ENCODE measurements at places on chromosomes 6 and 20.

DNA sequence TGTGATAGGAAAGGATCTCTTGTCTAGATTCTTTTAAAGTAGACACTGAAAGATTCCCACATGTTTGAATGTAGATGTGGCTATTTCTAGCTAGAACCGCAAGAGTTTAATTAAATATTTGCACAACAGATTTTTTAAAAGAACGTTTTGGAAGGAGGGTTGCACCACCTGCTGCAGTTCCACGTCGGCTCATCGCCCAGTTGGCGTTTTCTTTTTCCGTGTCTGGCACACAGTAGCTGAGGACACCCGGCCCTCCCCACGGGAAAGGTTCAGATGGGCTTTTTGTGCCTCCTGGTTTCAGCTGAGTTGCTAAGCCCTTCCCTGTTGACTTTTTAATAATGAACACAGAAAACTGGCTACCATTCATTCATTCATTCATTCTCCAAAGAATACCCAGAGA is 41.8 kb upstream of the DOK5 start:
- DNase-seq, result no peak

DNA sequence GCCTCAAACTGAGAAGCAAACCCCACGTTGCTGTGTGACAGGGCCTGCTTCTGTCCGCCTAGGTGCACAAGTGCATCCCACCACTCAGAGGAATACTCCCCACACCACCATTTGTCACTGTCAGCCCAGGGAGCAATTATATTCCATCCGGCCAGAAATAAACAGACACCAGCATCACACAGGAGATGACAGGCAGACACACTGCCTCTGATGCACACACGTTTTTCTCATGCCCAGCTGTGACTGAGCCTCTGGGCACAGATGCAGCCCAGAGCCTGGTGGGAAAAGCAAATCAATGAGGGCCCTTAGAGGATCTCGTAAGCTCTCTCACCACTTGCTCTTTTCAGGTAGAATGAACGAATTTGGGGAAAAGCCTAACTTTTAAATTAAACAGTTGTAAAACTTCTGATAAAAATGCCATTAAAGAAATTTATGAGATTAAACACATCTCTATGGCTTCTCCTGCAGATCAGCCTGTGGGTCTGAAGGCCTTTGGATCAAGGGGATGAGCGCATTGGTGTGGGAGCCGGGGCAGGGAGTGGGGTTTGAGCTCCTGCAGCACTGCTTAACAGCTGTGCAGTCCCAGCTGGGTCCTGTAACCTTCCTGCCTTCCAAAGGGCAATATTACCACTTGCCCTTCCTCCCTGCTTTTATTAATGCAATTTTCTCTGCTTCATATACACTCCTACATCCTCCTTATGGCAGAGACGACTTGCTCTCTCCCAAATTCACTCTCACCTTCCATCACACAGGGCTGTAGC is 624.3 kb downstream of the PTPRT start:
- DNase-seq, result no peak

DNA sequence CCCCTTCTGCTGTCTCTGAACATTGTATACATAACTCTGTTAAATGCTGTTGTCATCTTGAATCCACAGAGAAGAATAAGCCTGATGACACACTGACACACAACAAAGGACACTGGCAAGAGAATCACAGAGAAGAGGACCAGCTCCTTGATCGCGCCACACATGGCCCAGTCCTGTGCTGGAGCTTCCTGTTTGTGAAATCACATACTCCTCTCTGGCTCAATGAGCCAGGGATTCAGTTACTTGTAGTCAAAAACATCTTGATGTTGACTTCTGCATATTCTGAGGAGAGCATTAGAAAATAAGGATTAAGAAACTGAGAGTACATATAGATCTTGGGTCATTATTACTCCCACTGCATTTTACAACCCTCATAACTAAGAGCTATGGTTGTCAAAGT is 100.1 kb downstream of the EPB41L2 start:
- no peak for DNase-seq

DNA sequence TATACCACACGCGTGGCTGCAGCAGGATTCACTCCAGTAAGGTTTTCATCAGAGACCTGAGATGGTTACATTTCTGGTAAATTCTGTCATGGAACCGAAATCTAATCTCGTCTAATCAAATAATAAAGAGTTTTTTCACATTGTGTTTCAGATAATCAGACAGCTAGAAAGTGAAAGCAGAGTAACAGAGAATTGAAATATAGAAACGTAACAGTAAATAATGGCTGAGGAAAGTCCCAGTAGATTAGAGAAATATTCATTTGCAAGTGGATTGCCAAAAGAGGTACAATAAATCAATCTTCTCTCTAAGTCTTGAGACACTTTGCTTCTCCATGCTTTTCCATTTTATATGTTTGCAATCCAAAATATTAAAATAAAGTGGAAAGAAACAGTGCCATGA is 42.4 kb downstream of the PKHD1 start:
- no peak for DNase-seq

DNA sequence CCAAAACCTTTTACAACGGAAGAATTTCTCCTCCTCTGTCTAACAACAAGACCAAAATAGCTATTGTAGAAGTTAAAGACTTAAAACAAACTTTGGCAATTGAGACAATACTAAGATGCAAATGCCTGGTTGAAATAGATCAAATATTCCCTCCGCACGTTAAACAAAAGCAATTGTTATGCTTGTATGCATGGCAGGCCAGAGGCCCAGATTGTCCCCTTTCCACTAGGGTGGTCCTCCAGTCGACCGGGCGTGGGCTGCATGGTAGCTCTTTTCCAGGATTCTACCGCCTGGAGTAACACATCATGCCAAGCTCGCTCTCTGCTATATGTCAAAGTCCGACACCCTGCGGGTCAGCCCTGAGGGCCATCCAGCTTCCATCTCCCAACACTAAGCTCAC is 234.7 kb downstream of the RNGTT start:
- no peak for DNase-seq

DNA sequence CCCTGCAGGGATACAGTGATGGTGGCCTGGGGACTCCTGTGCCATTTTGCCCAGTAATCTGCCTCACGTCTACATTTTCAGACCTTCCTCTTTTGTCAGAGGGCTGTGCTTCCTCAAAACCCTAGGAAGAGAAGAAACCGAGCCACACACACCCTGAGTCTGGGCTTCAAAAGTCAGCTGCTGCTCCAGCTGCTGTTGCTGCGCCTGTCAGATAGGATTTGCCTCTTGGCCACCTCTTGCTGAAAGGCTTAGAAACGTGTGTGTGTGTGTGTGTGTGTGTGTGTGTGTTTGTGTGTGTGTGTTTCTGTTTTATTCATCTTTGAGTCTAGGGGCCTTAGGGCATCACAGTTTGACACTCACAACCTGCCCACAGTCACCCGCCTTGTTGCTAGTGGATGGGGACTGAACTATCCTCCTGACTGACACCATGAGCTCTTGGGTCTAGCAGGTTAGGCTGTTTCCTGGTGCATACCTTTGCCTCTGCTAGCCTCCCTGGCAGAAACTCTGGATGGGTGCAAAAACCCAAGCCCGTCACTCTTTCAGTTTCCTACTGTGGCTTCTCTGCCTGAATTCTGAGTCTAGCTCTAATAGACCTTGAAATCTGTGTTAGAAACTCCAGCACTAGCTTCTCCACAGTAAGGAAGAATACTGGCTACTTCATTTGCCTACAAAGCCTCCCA is 94.9 kb upstream of the CEP85L start:
- DNase-seq, result no peak

DNA sequence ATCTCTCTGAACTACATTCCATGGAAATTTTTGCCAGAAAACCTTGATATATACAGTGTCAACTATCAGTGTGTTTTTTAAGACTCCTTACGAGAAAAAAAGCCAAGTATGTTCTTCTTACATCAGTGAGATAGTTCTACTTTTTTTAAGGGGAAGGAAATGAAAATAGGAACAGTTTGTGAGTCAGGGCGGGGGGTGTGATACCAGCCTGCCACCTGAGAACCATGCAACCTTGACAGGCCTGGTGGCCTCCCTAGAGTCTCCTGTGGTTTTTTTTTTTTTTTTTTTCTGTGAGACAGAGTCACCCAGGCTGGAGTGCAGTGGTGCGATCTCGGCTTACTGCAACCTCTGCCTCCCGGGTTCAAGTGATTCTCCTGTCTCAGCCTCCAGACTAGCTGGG is 96.3 kb upstream of the GCM1 start:
- DNase-seq, result no peak

DNA sequence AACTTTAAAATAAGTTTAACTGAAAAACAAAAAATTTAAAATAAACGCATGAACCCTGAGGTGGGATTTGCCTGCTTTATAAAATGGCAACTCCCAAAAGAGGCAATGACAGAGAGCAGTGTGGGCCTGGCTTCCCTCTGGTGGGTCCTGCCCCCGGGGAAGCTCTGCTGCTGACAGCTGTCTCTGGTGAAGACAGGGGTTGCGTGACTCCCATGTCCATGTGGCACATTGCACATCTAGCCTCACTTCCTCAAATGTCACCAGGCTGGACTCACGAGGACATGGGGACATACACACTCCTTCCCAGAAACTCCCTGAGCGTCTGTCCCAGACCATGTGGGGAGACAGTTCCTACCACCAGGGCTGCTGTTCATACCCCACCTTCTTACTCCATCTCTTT is 66.2 kb downstream of the ABHD12 start:
- DNase-seq, result no peak

- peak; percentile 99 for DNase-seq
Measured at GRCh38 chr6:16947375-16948015, 154.4 kb upstream of the STMND1 start.

DNA sequence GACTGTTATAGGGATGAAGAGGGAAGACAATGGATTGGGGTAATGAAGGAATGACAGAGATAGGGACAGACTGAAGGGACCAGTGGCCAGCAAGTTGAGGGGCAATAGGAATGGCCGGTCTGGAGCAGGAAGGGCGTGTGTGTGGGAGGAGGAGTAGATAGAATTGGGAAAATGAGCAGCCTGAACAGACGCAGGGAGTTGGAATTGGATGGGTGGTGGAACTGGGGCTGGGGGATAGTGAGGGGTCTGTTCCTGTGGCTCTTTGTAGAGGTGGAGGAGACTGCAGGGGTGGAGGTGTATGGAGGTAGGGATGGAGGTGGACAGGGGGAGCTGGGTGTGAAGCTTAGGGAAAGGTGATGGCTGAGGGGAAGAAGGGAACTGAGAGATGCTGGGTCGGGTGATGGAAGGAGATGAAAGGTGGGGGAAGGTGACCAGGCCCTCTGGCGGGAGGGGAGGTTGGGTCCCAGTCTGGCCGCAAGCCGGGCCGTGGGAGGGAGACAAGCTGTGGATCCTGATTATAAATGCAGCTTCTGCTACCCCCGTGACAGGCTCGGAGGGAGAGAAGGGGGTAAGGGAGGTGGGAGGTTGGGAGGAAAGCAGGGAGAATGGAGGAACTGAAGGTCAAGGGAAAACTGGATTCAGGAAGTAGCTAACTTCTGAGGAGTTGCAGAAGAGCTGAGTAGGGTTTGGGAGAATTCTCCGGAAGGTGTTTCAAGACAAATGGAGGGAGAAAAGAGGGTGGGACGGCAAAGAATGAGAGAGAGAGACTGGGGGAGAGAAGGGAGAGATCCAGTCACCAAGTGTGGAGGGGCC is 5.2 kb downstream of the SYNGAP1 start:
- no peak for DNase-seq

DNA sequence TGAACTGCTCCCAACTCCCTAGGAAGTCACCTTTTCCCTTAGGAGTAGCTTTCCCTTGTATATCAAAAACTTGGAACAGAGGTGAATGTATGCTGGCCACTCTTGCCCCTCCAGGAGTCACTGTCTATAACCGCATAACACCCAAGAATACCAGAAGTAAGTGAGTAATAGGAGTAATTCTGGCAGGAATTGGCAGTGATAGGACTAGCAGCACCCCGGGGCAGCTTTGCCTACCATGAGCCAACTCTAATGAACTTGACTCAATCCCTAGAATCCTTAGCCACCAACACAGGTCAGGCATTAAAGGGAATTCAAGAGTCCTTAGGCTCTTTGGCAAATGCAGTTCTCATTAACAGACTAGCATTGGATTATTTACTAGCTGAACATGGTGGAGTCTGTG is 28.8 kb upstream of the CD164 start:
- no peak for DNase-seq

GRCh38 chr6:114569669-114570068 is 226.8 kb upstream of the HS3ST5 start:
- no peak for DNase-seq

GRCh38 chr6:127606131-127606562 is 29.2 kb downstream of the C6orf58 start:
- peak; percentile 52 for DNase-seq

GRCh38 chr6:111011360-111012142 is 29.7 kb downstream of the RPF2 start:
- peak; percentile 53 for DNase-seq

- DNase-seq, result no peak
Measured at GRCh38 chr6:16229700-16230099, 8.7 kb upstream of the GMPR start.

DNA sequence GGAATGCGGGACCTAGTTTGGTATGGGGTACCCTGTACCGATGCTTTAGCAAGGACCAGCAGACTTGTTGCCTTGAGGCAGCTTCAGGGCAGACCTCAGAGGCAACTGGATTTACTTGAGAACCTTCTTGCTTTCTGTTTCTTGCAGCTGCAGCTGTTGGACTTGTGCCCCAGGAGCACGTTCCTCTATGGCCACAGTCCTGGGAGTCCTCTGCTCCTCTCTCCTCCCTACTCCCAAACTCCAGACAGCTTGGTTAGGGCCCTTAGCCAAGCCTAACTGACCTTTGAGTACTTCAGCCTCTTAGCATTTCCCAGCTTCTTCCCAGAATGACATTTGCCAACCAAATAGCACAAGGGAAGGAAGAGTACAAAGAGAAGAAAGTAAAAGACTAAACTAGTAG is 34.7 kb downstream of the GHRH start:
- DNase-seq, result no peak
